Fibroblast of lung (primary cell): ENCODE measurements at places on chromosomes 6 and 20. TPM values are rescaled to one million over a fixed set of nuclear protein-coding genes. Genes with fewer than 3 reads are reported as not detected.

Gene LGSN
- under 0.01 TPM in 1 of 2 replicates, not detected in the other for total RNA-seq

DNA sequence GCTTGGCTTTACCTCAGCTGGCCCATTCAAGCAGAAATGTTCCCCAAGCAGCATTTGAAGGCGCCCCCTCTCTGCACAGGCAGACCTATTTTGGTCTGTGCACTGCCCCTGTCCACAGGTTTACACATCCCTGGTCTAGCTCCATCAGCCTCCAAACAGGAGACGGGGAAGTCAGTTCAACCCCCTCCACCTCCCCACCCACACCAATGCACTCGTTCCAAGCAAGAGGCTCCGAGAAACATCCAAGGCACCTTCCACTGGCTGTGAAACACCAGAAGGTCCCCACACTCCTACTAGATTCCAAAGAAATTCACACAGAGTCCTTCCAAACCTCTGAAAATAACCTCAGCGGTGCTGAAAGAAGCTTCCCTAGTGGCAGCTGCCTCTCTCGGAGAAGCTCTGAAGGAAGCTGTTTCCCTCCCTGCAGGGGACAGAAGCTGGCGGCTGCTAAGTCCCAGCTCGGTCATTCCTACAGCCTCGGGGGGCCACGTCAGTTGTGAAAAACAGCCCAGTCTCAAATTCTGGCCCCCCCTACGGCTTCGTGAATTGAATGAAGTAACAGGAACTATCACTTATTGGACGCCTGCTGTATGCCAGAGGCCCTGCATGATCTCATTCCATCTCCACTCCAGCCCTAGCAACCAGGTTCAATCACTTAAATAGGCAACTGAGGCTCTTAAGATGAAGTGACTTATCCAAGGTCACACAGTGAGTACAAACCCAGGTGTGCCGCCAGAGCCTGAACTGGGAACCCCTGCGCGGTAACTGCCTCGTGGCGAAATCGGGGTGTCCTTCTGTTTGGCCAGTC is 815 bp downstream of the SPATA2 start:
- H3K27me3 ChIP-seq, result no peaks in the 10 kb centered on the region
- H3K36me3 ChIP-seq, result no peaks in the 10 kb centered on the region
- DNase-seq, result no peak
- H3K4me1 ChIP-seq, result peaks cover 4% of the 10 kb centered on the region
- H3K27ac ChIP-seq, result peak overlapping the region; percentile 100
- H3K4me3 ChIP-seq, result peak overlapping the region; percentile 90

DNA sequence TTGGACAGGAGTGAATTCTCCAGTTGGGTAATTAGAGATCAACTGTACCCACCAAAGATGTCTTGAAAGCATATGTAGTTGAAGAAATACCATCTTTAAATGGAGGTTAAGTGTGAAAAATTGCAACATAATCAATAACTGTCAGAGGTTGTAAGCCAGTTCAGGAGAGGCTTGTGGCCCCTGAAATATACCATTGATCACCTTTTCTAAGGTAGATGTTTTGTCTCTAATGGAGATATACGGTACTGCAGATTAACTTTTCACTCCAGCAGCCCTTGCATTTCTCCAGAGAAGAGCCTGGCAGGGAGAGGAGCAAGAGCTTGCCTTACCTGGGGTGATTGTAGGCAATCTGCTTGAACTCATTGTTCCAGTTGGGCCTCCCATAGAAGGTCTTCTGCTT is 48.8 kb downstream of the NOX3 start:
- no peaks in the 10 kb centered on the region for H3K4me1 ChIP-seq
- H3K4me3 ChIP-seq, result no peak overlapping the region
- no peak for DNase-seq

Gene PTCHD4
- total RNA-seq, result 4.4 and 5.8 TPM in 2 replicates

DNA sequence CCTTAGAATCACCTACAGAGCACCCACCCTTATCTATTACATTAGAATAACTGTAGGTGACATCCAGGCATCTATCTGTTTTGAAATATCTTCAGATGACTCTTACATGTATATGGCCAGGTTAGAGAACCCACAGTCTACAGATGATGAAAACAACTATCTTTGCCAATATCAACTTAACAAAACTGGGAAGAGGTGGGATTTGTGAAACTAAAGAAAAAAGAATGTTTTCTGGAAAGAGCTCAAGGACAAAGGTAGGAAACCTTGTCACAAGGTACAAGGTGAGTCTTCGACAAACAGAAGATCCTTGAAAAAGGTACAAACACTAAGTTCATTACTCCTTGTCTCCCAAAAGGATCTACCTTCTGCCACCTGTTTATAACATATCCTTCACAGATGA is 47.0 kb upstream of the DST start:
- H3K36me3 ChIP-seq, result no peaks in the 10 kb centered on the region
- H3K4me1 ChIP-seq, result peaks cover 19% of the 10 kb centered on the region
- H3K4me3 ChIP-seq, result peak overlapping the region; percentile 42
- H3K27me3 ChIP-seq, result no peaks in the 10 kb centered on the region

Gene TRMT11
- total RNA-seq, result 18.5 and 22.1 TPM in 2 replicates

Gene TGM6
- total RNA-seq, result not detected in 2 replicates

DNA sequence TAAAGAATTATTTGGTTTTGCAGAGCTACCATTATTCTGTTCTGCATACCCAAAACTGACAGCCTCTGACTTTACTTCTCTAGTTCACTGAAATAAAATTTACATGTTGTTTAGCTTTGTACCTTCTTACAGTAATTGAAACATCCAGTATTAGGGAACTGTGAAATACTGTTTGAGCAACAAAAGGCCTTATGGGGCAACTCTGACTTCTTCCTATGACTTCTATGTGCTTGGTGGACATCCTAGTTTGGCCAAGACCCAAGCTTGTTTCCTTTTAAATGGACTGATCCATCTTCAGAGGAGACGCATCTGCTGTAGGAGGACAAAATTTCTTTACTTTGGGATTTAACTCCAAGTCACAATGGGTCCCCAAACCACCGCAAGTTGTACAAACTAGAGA is 44.7 kb downstream of the NR2E1 start:
- no peaks in the 10 kb centered on the region for H3K27me3 ChIP-seq
- no peak for DNase-seq
- no peak overlapping the region for H3K27ac ChIP-seq
- no peaks in the 10 kb centered on the region for H3K4me1 ChIP-seq
- H3K36me3 ChIP-seq, result no peaks in the 10 kb centered on the region

GRCh38 chr6:109349419-109349987 is 32.8 kb downstream of the CD164 start:
- H3K27ac ChIP-seq, result no peak overlapping the region
- H3K36me3 ChIP-seq, result no peaks in the 10 kb centered on the region
- H3K4me1 ChIP-seq, result peaks cover 5% of the 10 kb centered on the region
- peak; percentile 67 for DNase-seq
- no peak overlapping the region for H3K4me3 ChIP-seq
- H3K27me3 ChIP-seq, result no peaks in the 10 kb centered on the region

DNA sequence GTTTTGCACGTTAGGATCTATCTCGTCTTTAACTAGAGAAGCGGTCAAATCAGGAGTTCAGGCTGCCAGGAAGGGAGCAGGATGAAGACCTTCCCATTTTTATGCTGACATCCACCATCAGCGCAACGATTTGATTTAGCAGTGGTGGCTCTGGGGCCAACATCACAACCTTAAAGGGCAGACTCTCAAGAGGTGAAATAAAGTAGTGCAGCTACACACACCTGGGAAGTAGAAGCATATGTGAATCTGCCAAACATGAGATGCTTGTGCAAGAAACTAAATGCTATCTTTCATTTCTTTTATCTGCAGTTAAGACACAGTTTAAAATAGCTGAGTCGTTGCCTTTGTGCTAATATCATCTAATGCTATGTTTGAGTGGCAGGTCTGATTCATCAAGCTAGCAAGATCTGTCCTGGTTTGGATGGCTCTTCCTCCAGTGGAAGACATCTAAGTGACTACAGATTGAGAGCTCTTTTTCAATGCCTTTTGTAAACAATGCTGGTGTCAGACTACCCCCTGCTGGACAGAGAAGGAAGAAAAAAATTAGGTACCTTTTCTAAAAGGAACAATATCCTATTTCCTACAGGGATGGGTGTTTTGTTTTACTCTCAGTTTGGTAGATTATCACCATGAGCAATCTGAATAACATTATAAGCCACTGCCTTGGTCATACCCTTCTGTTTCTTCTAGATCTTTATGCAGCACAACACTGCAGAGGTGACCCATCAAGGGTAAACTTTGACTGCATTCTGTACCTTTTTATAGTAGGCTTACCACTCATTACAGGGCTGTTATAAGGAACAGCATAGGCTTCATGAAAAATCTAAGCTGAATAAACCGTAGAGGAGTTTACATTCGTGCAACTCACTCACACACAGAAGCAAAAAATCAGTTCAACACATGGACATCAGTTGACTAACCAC is 171.6 kb upstream of the FBXL4 start:
- H3K4me1 ChIP-seq, result no peaks in the 10 kb centered on the region
- H3K27ac ChIP-seq, result no peak overlapping the region
- no peaks in the 10 kb centered on the region for H3K27me3 ChIP-seq
- H3K36me3 ChIP-seq, result no peaks in the 10 kb centered on the region

GRCh38 chr6:93859971-93860370 is 440.6 kb upstream of the EPHA7 start:
- DNase-seq, result no peak
- H3K27ac ChIP-seq, result no peak overlapping the region
- H3K4me3 ChIP-seq, result no peak overlapping the region
- no peaks in the 10 kb centered on the region for H3K27me3 ChIP-seq
- no peaks in the 10 kb centered on the region for H3K4me1 ChIP-seq

Gene IMPG1
- total RNA-seq, result not detected in 2 replicates

DNA sequence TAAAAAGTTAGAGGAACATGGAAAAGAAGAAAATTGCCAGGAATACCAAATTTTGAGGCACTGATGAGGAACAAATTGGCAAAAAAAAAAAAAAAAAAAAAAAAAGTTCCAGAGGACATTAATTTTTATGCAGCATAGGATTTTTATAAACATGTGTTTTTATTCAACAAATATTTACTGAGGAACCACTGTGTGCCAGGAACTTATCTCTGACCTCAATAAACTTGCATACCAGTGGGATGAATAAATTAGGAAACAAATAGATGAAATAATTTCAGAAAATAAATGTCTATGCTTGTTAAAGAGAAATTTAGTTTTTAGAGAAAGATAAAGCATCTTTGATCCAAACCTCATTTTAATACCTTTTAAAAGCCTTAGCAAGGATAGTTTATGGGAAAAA is 175.1 kb downstream of the PDE10A start:
- no peaks in the 10 kb centered on the region for H3K4me1 ChIP-seq
- no peak for DNase-seq
- H3K27me3 ChIP-seq, result no peaks in the 10 kb centered on the region
- no peak overlapping the region for H3K27ac ChIP-seq

GRCh38 chr20:25300496-25301170 is 52.7 kb downstream of the PYGB start:
- no peak overlapping the region for H3K27ac ChIP-seq
- peaks cover 19% of the 10 kb centered on the region for H3K36me3 ChIP-seq
- H3K27me3 ChIP-seq, result no peaks in the 10 kb centered on the region
- H3K4me3 ChIP-seq, result no peak overlapping the region

DNA sequence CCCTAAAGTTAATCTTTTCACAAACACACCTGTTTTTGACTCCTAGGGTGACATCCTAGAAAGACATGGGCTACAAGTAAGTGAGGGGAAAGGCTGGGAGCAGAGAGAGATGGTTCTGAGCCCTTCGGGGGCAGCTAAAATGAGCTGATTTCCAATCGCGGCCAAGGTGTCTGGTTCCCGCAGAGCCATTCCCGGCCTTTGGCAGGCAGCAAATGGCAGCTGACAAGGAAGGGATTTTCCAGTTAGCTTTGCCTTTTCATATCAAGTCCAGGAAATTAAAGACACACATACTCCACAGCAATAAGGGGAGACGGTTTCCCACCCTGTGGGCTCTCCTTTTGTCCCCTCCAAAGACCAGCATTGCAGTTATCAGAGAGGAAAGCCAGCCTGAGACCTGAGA is 228.5 kb downstream of the ZMYND8 start:
- no peak overlapping the region for H3K4me3 ChIP-seq
- no peaks in the 10 kb centered on the region for H3K27me3 ChIP-seq
- peaks cover 10% of the 10 kb centered on the region for H3K4me1 ChIP-seq
- H3K27ac ChIP-seq, result no peak overlapping the region
- H3K36me3 ChIP-seq, result no peaks in the 10 kb centered on the region
- DNase-seq, result no peak

- DNase-seq, result peak; percentile 61
- H3K4me1 ChIP-seq, result no peaks in the 10 kb centered on the region
- no peaks in the 10 kb centered on the region for H3K27me3 ChIP-seq
- H3K4me3 ChIP-seq, result no peak overlapping the region
- H3K27ac ChIP-seq, result no peak overlapping the region
Observed at GRCh38 chr6:72963946-72964345, 261.4 kb downstream of the KHDC1L start.

- H3K36me3 ChIP-seq, result no peaks in the 10 kb centered on the region
- no peaks in the 10 kb centered on the region for H3K4me1 ChIP-seq
- no peak overlapping the region for H3K4me3 ChIP-seq
- no peak overlapping the region for H3K27ac ChIP-seq
- DNase-seq, result peak; percentile 68
Observed at GRCh38 chr6:47737406-47737805, 39.0 kb downstream of the ADGRF4 start.

DNA sequence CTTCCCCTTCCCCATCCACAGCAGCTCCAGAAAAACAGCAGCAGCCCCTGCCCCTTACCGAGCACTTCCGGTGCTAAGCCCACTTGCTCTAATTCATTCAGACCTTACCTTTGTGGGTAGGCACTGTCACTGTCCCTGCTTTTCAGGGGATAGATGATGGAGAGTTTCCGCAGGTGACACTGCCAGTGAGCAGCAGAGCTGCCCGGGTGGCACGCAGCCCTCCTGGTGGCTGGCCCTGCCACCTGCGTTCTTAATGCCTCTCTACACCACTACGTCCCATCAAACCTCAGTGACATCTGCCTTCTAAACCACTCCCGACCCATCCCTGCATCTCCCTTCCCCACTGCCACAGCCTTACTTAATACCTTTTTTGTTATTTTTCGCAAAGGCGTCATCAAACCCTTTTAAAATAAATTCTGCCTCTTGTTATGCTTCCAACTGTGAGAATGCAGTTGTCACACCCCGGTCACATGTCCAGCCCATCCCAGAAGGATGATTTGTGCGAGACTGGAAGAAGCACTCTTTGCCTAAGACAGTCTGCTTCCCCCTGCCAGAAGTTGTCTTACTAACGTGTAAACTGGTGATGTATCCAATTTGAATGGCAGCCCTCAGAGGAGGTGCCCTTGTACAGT is 89.7 kb downstream of the NFATC2 start:
- no peaks in the 10 kb centered on the region for H3K27me3 ChIP-seq
- DNase-seq, result no peak
- H3K36me3 ChIP-seq, result no peaks in the 10 kb centered on the region
- H3K4me1 ChIP-seq, result peaks cover 7% of the 10 kb centered on the region
- H3K4me3 ChIP-seq, result no peak overlapping the region
- no peak overlapping the region for H3K27ac ChIP-seq

- peak; percentile 74 for DNase-seq
- H3K4me3 ChIP-seq, result no peak overlapping the region
- H3K36me3 ChIP-seq, result no peaks in the 10 kb centered on the region
- H3K27me3 ChIP-seq, result no peaks in the 10 kb centered on the region
- H3K4me1 ChIP-seq, result peaks cover 15% of the 10 kb centered on the region
Observed at GRCh38 chr6:134446218-134446848, 128.4 kb upstream of the SGK1 start.

Gene RAET1E
- 0.51 and 1.5 TPM in 2 replicates for total RNA-seq
